MG63 (cell line): ENCODE measurements at places on chromosomes 12 and 14. TPM values are rescaled to one million over a fixed set of nuclear protein-coding genes. Genes with fewer than 3 reads are reported as not detected.

- no peak for DNase-seq
Measured at GRCh38 chr14:99516156-99516870, 35.1 kb downstream of the CCNK start.

DNA sequence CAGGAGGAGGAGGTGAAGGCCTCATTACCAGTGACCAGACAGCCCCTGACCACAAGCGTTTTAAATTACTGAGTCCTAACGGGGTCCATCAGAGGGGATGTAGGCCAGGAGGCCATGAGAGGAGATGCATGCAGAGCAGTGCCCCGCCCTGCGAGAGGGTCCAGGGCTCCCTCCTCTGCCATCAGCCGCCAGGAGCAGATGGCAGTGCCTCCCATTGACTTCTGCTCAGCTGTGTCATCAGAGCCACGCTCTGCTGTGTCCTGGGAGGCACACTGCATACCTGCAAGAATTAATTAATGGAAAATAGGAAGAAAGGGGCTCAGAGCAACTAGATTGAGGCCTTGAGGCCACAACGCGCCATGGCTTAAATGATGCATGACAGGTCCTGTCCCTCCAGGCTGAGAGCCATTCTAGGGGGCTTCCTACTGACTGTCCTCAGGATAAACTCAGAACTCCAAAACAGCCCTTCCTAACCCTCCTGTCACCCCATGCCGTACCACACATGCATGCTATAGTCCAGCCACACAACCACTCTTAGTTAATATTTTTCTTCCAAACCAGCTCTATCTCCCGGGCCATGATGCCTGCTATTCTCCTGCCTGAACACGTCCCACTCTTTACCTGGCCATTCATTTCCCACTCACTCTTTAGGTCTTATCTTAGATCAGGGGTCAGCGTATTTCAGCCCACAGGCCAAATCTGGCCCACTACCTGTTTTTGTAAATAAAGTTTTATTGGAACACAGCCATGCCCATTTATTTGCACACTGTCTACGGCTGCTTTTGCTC lies 235.8 kb downstream of the KSR2 start:
- DNase-seq = no peak

DNA sequence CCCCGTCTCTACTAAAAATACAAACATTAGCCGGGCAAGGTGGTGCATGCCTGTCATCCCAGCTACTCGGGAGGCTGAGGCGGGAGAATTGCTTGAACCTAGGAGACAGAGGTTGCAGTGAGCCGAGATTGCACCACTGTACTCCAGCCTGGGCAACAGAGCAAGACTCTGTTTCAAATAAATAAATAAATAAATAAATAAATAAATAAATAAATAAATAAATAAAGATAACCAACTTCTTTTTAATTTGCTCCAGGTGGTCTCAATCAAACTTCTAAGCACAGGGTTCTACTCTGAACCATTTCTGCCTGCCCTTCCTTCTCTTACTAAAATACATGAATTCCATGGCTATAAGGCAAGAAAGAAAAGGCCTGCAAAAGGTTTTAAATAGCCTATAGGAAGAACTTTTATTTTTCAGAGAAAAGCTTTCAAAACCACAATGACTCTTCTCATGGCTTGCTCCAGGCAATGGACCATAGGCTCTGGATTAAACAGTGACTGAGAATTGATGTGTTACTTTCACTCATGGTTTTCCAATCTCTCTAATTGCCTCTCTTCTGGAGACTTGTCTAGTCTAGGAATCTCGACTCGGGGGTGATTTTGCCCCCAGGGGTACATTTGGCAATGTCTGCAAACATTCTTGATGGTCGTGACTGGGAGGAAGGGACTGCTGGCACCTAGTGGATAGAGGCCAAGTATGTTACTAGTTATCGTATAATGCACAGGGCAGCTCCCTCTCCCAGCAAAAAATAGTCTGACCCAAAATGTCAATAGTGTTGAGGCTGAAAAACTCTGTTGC lies 14.4 kb downstream of the IGF1 start:
- DNase-seq = no peak

DNA sequence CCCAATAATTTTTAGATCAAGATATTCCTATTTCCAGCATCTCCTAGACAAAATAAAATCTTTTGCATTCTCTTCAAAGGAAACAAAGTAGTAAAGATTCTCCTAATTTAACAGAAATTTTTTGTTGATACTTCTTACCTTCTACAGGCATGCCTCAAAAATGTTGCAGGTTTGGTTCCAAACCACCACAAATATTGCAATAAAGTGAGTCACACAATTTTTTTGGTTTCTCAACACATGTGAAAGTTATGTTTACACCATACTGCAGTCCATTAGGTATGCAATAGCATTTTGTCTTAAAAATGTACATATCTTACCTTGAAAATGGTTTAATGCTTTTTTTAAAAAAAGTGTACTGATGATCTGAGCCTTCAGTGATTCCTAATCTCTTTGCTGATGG lies 65.6 kb upstream of the USP15 start:
- DNase-seq = no peak

DNA sequence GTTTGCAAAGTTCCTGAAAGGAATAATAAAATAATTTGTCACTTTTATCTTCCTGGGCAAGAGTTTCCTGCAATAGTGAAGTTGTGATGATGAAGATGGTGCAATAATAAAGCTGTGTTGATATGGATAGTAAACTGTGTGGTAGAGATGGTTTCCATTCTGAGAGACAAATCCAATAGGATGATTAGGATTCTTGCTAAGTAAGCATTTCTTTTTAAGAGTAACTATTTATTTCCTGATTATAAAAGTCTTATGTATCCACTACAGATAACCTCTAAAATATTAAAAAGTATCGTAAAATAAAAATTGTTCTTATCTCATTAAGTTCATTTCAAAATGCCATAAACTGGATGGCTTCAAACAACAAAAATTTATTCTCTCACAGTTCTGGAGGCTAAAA lies 28.7 kb downstream of the TSPAN11 start:
- no peak for DNase-seq

DNA sequence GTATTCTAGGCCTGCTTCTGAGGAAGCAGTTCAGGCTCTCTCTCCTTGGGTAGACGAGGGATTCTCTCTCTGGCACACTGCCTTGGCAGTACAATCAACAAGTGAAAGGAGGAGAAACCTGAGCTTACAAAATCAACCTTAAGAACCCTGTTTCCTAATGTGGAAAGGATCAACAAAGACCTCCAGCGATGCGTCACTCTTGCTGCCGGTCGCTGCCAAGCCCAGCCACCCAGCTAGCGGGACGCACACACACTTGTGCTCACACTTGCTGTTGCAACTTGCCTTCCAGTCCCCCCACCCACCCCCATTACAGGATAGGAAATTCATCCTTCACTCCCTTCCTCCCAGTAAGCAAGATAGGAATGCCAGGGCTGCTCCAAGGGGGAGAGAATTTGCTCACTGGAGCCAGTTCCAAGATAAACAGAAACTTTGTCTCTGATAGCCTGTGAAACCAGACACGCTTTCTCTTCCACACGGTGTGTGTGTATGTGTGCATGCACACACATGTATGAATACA lies 144.3 kb downstream of the BCL11B start:
- DNase-seq = no peak

DNA sequence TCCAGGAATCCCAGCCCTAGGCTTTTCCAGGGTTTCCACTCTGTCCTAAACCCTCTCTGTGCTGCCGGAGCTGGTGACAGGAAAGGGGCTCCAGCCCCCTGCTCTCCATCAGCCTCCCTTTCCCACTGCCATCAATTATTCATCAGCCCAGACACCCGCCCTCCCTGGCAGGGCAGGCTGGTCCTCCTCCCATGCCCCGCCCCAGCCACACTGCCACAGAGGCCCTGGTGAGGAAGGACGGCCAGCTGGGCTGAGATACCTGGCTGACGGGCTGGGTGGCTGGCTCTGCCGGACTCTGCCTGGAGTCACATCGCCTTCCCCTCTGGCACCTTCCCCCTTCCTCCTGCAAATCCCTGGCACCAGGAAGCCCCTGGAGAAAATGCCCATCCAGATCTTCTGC lies 11.9 kb upstream of the SMARCD1 start:
- no peak for DNase-seq

GRCh38 chr14:77002889-77003288 lies 25.6 kb downstream of the IRF2BPL start:
- DNase-seq = no peak

The CD163 gene
- not detected in 2 replicates for total RNA-seq

The C12orf60 gene
- total RNA-seq = 0.42 and 2.2 TPM in 2 replicates

The SPSB2 gene
- 11.4 and 19.9 TPM in 2 replicates for total RNA-seq

The LRP1 gene
- total RNA-seq = 29.1 and 39.0 TPM in 2 replicates
